ENCODE measurements at places on chromosomes 4 and X. TPM values are rescaled to one million over a fixed set of nuclear protein-coding genes. Genes with fewer than 3 reads are reported as not detected.

Gene ENAM
- total RNA-seq: not detected

Gene GUCY1A1
- total RNA-seq: 109 TPM

Gene TAF7L
- under 0.01 TPM for total RNA-seq

Gene TRAM1L1
- total RNA-seq: 22.1 TPM

Gene MTTP
- total RNA-seq: 2.0 TPM

Gene CRMP1
- 551 TPM for total RNA-seq

Gene NSG1
- total RNA-seq: 253 TPM

All from temporal lobe (tissue), 4 donors.